NCI-H460 (cell line): ENCODE measurements at places on chromosomes 12 and 14. TPM values are rescaled to one million over a fixed set of nuclear protein-coding genes. Genes with fewer than 3 reads are reported as not detected.

The TSPAN8 gene
- 39.5 and 39.6 TPM in 2 replicates for total RNA-seq

The RNASE7 gene
- not detected in 2 replicates for total RNA-seq

The SLC6A13 gene
- 0.17 and 0.32 TPM in 2 replicates for total RNA-seq

The RTL1 gene
- not detected in 2 replicates for total RNA-seq

The ZNF385A gene
- total RNA-seq = 5.3 and 5.5 TPM in 2 replicates

The NRIP2 gene
- total RNA-seq = not detected in 2 replicates

The ZNF219 gene
- 23.5 and 27.7 TPM in 2 replicates for total RNA-seq

The CCDC177 gene
- total RNA-seq = not detected in 2 replicates

The VDR gene
- 2.4 TPM in 2 replicates for total RNA-seq

The CMKLR1 gene
- not detected in 2 replicates for total RNA-seq

The KRT71 gene
- not detected in 2 replicates for total RNA-seq

The TMCC3 gene
- total RNA-seq = 0.09 TPM in 1 of 2 replicates, not detected in the other

The PTHLH gene
- total RNA-seq = 3.1 and 3.5 TPM in 2 replicates

The TIMELESS gene
- 8.6 and 17.1 TPM in 2 replicates for total RNA-seq

The MARCHF9 gene
- 3.6 and 3.8 TPM in 2 replicates for total RNA-seq

The ZC2HC1C gene
- 0.64 and 0.72 TPM in 2 replicates for total RNA-seq

The SIRT4 gene
- total RNA-seq = 0.97 and 1.7 TPM in 2 replicates

The ACSM4 gene
- total RNA-seq = not detected in 2 replicates

The OTX2 gene
- not detected in 2 replicates for total RNA-seq

The MUCL1 gene
- not detected in 2 replicates for total RNA-seq

The HOXC12 gene
- not detected in 2 replicates for total RNA-seq

The TMPRSS12 gene
- not detected in 2 replicates for total RNA-seq

The TC2N gene
- total RNA-seq = 13.0 and 14.8 TPM in 2 replicates

The EML1 gene
- total RNA-seq = 9.7 and 12.7 TPM in 2 replicates

The MGP gene
- total RNA-seq = not detected in 2 replicates

The ASIC1 gene
- total RNA-seq = 4.7 and 6.0 TPM in 2 replicates

The SERPINA9 gene
- not detected in 2 replicates for total RNA-seq

The TRIAP1 gene
- 88.1 and 91.3 TPM in 2 replicates for total RNA-seq

The YY1 gene
- 51.7 and 54.4 TPM in 2 replicates for total RNA-seq

The CACNA2D4 gene
- total RNA-seq = not detected in 2 replicates

The AJUBA gene
- 61.0 and 75.1 TPM in 2 replicates for total RNA-seq

The GALNT8 gene
- not detected in 2 replicates for total RNA-seq

The ASB8 gene
- total RNA-seq = 20.5 and 27.2 TPM in 2 replicates

The SMCO2 gene
- total RNA-seq = 0.27 TPM in 1 of 2 replicates, not detected in the other

The GLIPR1L2 gene
- total RNA-seq = 0.17 and 0.42 TPM in 2 replicates
